Activated CD8-positive, alpha-beta memory T cell treated with anti-CD3 and anti-CD28 coated beads, Interleukin-2, amount 10 ng/mL, durations not matched to agents 7 days and 5 days (primary cell): ENCODE measurements at places on chromosomes 5 and 9.
A peak's percentile ranks its signal among the peaks of the same experiment; 100 is the strongest.

DNA sequence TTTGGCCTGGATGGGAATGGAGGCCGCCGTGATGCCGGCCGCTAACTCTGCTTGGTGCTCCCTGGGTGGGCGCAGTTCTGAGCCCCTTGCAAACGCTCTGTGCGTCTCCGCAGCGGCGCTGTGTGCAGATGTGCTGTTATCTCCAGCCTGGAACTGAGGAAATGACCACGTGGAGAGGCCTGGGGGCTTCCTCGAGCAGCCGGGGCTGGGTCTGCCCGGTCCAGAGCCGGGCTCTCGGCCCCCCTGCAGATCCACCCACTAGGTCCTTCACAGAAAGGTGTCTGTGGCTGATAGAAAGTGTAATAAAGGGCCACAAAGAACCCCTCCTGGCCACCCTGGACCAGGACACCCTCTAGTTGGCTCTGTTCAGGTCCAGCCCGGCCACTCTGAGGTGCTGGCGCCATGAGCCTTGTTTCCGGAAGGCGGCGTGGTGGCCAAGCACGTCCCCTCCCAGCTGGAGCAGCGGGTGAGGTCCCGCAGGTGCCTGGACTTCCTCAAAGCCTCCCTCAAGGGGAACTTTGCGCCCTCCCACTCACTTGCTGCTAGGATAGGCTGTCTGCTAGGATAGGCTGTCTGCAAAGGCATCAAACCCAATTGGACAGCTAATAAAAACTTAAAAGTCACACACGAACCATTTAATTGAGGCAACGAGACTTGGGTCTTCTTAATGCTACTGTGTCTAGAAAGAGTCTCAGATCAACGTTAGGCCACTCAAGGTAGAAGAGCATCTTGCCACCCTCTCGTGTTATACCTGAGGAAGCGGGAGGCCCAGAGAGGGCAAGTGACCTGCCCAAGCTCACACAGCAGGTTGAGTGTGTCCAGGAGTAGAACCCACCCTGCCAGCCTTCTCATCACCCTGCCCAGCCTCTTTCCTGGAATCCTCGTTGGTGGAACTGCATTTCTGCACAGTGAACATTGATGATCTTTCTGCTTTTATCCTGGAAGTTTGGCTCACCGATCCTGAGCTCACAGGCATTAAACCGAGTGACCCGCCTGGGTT lies 109.3 kb upstream of the FCN2 start:
- DNase-seq: no peak

DNA sequence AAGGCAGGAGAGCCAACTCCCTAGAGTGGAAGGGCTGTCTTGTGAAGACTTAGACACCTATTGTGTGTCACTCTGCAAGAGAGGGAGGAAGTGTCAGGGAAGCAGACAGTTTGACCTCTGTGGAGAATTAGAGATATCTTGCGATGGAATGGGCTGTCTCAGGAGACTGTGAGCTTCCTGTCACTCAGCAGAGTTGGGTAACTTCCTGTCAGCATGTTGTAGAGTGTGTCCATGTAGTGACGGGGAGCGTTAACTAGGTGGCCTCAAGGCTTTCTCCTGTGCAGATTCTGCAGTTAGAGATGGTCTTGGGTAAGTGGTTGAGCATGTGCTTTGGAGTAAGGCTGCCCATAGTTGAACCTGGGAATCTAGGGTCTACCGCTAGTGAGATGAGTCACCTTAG lies 136.5 kb downstream of the KIF4B start:
- no peak for DNase-seq

GRCh38 chr5:63553073-63553472 lies 409.2 kb downstream of the HTR1A start:
- DNase-seq: no peak

GRCh38 chr9:34124099-34124498 lies 2.4 kb downstream of the DCAF12 start:
- peak; percentile 51 for DNase-seq

DNA sequence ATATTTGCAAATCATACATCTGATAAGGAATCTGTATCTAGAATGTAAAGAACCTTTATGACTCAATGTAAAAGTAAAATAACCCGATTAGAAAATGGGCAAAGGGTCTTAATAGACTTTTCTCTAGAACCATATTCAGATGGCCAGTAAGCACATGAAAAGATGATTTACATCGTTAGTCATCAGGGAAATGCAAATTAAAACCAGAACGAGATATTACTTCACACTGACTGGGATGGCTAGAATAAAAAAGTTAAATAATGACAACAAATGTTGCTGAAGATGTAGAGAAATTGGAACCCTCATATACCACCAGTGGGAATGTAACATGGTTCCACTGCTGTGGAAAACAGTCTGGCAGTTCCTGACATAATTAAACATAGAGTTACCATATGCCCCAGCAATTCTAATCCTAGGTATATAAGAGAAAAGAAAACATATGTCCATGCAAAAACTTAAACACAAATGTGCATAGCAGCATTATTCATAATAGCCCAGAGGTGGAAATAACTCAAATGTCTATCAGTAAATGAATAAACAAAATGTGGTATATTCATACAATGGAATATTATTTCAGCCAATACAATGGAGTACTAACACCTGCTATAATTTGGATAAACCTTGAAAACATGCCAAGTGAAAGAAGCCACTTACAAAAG lies 100.4 kb upstream of the MAMDC2 start:
- no peak for DNase-seq

GRCh38 chr5:87594566-87594965 lies 181.8 kb upstream of the CCNH start:
- DNase-seq: no peak

DNA sequence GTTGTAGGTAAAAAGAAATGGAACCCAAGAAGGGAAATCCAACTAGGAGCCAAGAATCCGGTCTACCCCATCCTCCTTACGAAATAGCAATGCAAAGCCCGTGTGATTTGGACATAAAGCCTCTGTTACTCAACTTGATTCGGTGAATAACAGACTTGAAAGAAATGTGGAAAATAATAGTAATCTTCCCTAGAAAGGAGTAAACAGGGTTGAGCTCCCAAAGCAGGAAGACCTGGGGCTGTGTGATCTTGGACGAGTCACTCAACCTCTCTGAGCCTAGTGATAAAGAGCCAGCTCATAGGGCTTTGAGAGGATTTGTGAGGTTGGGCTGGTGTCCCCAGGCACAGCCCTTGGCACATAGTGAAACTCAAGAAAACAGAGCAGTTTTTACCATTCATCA lies 42.7 kb upstream of the IL17B start:
- DNase-seq: no peak

DNA sequence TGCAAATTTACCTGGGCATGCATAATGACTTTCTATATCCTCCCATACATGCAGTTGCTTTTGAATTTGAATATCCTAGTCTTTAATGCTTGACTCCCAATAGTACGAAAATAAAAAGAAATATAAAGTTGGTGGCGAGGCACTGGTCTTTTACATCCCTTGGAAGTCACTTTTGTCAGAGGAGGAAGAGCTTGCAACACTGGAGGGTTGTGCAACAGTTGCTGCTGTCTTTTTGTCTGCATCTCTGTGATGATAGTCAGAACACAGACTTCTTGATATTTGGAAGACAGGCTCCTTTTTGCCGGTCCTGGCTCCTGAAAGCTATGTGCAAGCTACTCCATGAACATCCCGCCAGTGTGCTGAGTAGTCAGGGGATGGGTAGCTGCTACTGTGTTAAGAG lies 16.8 kb upstream of the SGCD start:
- DNase-seq: no peak

DNA sequence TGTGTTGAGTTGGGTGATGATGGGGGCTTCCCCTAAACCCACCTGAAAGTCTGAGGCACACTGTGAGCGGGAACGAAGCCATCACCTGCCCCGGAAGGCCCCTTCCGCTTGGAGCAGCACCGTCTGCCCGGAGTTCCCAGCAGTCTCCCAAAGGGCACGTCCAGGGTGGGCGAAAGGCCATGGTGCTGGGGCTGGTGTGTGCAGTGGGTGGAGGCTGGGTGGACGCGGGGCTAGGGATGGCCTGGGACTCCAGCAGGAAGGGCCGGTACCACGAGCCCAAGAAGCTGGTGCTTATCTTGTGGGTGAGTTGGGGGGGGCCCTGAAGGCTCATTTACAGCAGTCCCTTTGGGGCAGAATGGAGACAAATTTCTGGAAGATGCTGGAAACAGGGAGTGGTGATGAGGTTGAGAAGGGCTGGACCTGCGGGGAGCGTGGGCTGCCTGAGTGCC lies 4.6 kb downstream of the FLT4 start:
- DNase-seq: no peak

- no peak for DNase-seq
These were observed 133.0 kb downstream of the ENC1 start for GRCh38 chr5:74507370-74508005.

DNA sequence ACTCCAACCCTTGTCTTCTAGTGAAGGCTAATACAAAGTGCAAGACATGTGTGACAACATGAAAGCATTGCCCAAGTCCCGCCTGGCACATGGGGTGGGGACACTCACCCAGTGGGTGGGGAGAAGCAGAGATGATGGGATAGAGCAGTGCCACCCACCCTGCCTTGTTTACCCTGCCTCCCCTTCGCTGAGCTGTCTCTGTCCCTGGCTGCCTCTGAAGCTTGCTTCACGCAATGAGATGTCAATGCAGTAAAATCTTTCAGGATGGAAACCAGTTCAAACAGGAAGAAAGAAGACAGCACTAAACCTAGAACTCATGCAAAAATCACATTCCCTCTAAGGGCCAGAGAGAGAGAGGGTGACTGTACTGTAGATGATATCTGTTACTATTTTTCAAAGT lies 148.0 kb downstream of the INSYN2B start:
- no peak for DNase-seq

DNA sequence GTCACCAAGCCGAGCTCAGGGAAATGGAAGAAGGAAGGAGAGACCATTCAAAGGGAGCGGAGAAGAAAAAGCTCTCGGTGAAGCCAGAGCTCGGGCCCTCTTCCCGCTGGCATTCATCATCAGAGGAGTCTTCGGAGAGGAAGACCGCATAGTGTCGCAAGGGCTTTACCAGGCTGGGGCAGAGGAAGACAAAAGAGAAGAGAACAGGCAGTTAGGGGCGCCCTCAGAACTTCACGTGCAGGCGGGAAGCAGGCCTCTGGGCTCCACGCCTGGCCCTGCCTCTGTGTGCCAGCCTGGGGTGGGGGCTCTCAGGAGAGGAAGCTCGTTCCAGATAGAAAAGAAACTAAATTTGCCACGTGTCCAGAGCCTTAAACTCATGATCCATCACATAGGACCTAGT lies 31.7 kb downstream of the CRB2 start:
- no peak for DNase-seq

GRCh38 chr5:154505567-154505966 lies 27.5 kb upstream of the HAND1 start:
- no peak for DNase-seq

GRCh38 chr5:140877262-140877581 lies 2.1 kb downstream of the PCDHA12 start:
- DNase-seq: no peak
